ENCODE measurements at places on chromosomes 5 and 9.

- no peak for DNase-seq
These were observed 3.3 kb upstream of the PURA start for GRCh38 chr5:140110646-140110957.

DNA sequence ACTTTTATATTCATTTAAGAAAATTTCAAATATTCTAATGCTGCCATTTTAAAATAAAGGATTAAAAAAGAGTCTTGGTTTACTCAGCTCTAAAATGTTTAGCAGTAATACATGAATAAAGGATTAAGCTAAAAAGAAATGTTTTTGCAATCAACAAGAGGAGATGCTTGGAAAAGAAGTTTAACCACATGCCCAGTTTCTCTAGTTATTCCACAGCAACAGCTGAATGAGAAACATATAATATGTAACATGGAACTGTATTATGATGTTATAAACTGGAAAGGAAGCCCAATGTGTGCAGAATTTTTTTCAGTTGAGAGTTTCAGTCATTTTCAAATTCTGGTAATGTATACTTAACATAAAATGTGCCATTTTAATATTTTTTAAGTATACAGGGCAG, 76.5 kb upstream of the ALDH1A1 start:
- no peak for DNase-seq

GRCh38 chr9:97041898-97042297, 3.0 kb upstream of the CTSV start:
- no peak for DNase-seq

DNA sequence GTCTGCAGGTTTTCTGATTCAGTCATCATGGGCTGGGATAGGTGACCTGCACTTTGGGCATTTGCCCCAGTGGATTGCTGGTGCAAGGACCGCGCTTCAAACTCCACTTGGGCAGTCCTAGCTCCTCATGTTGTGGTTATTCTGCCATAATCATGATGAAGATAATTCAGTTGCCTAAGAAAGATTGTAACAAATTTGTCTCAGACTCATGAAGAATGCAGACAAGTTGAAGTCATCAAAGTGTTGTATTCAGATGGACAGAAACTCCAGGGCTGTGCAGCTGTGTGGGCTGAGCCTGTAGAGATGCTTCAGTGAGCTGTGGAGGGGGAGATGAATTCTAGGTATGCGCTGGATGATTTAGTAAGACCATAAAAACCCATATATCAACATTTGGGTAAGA, 38.5 kb downstream of the TARS1 start:
- no peak for DNase-seq

DNA sequence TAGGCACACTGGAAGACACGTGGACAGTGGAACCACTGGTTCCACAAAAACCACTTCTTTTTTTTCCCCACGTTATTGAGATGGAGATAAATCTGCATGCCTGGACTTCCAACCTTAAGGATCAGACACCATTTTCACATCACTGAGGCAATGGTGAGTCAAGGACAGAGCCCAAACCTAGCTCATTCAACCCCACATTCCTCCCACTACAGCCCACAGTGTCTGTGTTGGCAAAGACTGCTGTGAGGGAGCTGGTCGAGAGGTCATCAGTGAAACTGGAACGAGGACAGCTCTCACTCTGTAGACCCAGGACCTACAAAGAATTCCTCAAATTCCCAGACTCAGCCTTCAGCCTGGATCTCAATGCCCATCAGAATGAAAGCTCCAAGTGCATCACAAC, 74.8 kb downstream of the ABCA1 start:
- no peak for DNase-seq

- no peak for DNase-seq
These were observed 141.7 kb downstream of the MVB12B start for GRCh38 chr9:126468141-126468825.

- DNase-seq = no peak
These were observed 11.2 kb downstream of the ACO1 start for GRCh38 chr9:32395510-32396216.

DNA sequence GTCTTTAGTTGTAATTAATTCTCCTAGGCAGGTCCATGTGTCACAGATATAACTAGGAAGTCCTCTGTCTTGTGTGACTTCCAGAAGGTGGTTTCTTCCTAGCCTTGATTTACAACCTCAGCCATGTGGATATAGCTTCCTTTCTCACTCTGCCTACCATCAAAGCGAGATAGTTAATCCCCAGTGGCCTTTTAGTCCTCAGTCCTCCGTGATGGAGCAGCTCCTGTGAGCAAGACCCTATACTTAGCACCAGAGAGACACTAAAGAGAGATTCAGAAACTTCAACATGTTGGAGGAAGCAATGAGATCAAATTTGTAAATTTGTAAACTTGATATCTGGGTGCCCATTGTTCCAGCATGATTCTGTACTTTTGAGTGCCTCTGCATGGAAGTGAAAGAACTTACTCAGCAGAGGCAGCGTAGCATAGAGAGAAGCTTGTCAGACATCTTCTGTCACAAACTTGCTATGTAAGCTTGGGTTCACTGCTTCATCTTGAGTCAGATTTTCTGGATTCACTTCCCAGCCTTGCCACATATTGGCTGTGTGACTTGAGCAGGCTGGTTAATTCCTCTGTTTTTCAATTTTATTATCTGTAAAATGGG, 170.2 kb upstream of the NR3C1 start:
- no peak for DNase-seq

DNA sequence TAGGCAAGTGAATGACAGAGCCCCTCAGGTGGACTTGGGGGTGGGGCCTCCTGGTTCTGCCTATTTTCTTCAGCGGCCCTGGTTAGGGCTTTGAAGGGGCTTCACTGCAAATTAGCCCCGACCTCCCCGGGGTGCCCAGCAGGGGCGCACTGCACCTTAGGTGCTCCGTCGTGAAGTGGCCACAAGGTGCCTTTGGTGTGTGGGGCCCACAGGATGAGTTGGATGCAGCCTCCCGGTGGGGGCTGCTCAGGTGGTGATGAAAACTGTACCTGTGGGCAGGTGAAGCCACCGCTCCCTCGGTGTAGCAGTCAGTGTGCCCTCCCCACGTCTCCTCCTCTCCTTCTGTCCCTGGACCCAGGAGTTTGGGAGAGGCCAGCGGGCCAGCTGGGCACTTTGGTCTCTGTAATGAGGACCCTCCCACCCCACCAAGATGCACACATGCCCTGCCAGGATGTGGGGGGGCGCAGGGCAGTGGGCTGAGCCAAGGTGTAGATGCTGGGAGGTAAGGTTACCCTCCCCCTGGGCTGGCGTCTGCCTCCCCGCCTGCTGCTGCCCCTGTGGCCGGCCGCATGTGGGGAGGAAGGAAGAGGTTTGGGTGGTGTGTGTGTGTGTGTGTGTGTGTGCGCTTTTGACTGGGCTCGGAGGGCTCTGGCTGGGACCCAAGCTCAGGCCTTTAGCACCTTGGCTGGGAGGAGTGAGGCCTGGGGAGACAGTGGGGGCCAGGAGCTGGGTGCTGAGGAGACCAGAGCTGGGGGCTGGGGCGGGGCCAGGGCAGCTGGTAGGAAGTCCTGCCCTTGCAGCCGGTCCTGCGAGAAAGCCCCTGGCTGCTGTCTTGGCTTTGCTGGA, 55.6 kb downstream of the RXRA start:
- no peak for DNase-seq

GRCh38 chr5:146919304-146919703, 40.7 kb upstream of the PPP2R2B start:
- DNase-seq = no peak

- DNase-seq = no peak
These were observed 468.9 kb downstream of the DTWD2 start for GRCh38 chr5:118519466-118519865.

- no peak for DNase-seq
These were observed 7.6 kb upstream of the UHRF2 start for GRCh38 chr9:6405371-6405770.

DNA sequence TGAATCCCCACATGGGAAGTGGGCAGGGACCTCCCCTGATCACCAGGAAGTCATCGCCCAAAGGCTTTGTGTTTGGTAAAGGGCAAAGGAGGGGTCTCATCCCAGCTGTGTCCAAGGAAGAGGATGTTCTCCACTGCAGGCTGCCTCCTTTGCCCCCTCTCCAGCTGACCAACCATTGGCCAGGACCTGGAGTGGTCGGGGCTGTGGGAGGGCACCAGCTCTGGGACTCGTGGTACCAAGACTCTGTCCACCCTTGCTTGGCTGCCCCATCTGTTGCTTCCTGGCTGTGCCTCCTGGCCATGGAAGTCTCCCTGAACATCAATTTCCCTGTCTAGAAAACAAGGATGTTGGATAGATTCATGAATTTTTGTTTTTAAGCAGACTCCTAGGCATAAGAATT, 34.1 kb downstream of the COL15A1 start:
- DNase-seq = no peak

DNA sequence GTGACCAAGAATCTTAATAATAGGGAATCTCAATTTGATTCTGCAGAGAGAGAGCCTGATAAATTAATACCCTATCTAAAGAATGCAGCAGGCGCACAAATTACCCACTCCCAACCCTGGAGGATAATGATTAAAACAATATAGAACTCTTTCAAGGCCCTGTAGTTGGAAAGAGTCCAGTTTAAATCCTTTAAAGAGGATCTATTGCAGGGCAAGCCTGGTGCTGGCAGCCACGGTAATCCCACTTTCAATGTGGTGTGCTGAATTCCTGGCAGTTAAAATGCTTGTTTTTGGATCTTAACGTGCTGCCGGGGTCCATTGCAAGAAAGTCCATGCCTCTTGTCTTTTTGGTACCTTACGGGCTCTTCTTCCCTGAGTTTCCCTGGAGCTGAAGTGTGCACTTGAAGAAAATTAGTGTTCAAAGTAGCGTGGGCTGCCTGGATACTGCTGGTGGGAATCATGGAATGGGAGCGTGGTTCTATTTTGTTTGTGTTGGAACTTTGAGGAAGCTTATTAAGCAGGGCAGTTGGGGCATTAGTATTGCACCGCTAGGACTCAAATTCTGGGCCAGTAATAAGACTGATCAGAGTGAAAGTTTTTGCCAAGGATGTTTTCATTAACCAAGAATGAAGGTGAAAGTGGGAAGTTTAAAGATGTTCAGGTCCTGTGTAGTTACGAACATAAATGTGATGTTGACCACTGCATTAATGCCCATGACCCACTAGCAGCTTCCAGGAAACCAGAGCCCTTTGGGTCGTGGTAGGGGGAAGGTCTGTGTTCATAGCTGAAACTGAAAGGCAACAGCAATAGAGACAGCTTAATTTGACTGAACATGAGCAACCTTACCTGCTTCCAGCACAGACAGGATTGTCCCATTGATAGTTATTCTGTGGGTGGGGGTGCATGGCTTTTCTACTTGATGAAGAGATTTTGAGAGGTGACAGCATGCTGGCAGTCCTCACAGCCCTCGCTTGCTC, 20.8 kb downstream of the MARCHF6 start:
- DNase-seq = no peak

Measured in stimulated activated CD8-positive, alpha-beta memory T cell treated with anti-CD3 and anti-CD28 coated beads, Interleukin-7, amount 100 ng/mL, for 24 hours (primary cell).